Stimulated activated CD4-positive, alpha-beta T cell treated with anti-CD3 and anti-CD28 coated beads, Interleukin-12 subunit alpha, Interleukin-12 subunit beta, amount 100 ng/mL, for 24 hours (primary cell): ENCODE measurements at places on chromosomes 12 and 14.

DNA sequence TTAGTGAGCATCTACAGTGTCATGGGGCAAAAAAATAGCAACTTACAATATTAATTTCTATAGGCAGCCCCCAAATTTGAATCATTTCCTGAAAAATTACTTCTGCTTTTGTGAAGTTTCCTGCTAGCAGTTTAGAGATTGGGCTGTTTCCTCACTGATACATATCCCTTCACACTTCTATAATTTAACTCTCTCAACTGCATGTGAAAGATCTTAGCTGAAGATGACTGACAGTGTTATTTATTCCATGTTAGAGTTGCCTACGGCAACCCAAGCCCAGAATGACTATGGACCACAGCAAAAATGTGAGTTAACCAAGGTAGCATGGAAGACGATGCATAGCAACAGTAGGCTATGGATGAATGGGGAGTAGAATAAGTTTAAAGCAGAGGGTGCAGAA, at the start of gene KLRG1:
KLRG1 (plus strand) TSS at position 134 of the 400 bp plus-strand sequence; CDS start at position 224, 90 bp downstream.
- DNase-seq: no peak

DNA sequence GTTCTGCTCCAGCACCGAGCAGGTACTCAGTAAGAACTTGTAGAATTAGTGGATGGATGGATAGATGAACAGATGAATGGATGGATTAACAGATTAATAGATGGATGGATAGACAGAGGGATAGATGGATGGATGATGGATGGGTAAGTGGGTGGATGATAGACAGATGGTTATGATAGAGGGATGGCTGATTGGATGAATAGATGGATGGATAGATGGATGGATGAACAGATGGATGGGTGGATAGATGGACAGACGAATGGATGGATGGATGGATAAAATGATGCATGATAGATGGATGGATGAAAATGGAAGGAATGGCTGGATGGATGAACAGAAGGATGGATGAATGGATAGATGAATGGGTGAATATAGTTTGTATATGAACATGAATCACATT, 8.0 kb upstream of the MAP1LC3B2 start:
- no peak for DNase-seq

- no peak for DNase-seq
Observed at GRCh38 chr12:39872425-39872824, 233.5 kb downstream of the SLC2A13 start.

GRCh38 chr14:30223385-30223785, 295.7 kb upstream of the PRKD1 start:
- no peak for DNase-seq

- no peak for DNase-seq
Observed at GRCh38 chr14:99687284-99688209, 3.4 kb downstream of the CYP46A1 start.
